ENCODE measurements at places on chromosomes 16 and 17.

GRCh38 chr17:32910769-32911168 lies 17.2 kb upstream of the TMEM98 start:
- DNase-seq, result peak; percentile 94

GRCh38 chr17:16329519-16330271 lies 23.6 kb downstream of the CENPV start:
- peak; percentile 81 for DNase-seq

DNA sequence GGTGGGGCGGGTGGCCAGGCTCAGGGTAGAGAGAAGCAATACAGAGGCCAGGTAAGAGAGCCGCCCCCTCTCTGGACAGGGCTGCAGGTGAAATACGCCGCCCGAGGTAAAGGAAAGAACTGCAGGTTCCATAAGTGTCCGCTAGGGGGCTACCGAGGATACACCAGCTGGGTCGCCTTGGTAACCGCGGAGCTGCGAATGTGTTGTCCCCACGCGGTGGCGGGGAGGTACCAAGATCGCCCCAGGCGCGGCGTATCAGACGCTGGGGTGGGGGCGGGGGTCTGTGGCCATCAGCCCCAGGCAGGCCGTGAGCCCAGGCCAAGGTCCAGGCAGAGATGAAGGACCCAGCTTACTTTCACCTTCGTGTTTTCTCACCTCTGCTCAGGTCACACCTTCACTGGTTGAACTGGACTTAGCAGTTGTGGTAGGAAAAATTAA lies 18.4 kb upstream of the ZFP90 start:
- peak; percentile 93 for DNase-seq

DNA sequence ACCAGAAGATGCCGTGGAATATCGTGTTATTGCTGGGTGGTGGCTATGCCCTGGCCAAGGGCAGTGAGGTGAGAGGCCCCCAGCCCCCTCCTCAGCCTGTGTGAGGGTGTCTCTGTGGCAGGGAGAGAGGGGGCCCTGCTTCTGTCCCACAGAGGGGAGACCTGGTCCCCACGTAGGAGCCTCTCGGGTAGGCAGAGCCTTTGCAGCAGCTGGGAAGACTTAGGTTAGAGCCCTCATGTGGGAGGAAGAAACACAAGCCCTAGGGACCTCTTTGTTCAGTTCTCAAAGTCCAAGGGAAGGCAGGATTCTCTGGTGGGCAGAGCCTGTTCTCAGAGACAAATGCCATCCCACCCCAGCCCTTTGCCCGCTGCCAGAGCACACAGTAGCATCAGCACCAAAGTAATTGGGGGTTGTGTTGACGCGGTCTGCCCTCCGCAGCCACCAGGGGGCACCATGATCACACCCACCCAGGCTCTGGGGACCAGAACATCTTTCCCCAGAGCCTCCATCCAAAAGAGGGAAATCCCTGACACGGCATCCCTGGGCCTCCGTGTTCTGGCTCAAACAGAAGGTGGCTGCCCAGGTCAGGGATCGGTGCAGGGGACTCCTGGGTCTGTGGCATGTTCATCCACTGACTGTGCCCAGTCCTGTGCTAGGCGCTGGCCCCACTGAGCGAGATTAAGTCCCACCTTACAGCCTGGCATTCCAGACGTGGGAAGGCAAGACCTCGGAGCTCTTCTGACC lies 11.5 kb upstream of the FOXN1 start:
- DNase-seq, result peak; percentile 78

DNA sequence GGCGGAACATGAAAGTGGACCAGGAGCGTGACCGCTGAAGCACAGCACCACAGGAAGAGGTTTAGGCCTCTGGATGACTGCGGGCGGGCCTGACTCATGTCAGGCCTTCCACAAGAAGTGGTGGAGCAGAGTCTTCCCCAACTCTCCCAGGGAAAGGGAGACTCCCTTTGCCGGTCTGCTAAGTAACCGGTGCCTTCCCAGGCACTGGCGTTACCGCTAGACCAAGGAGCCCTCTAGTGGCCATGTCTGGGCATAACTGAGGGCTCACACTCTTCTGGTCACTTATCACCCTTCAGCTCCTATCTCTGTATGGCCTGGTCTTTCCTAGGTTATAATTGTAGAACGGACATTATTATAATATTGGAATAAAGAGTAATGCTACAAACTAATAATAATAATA lies 1931.9 kb downstream of the TP53TG3F start:
- DNase-seq, result no peak

DNA sequence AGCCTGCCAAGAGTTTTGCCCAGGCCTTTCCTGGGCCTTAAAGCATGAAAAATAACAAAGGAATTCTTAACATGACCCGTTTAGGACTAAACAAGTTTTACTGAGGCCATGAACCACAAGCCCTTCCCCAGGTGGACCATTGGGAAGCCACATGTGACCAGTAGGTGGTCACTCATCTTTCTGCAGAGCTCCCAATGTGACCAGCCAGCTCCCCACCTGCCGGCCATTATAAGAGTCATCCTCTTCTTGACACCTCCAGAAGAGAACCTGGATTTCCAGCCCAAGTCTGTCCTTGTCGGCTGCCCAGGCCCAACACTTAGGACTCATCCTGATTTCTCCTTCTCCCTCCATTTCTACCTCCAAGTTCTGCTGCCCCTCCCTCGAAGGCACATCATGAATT lies 91.7 kb upstream of the DNAH17 start:
- DNase-seq, result no peak

DNA sequence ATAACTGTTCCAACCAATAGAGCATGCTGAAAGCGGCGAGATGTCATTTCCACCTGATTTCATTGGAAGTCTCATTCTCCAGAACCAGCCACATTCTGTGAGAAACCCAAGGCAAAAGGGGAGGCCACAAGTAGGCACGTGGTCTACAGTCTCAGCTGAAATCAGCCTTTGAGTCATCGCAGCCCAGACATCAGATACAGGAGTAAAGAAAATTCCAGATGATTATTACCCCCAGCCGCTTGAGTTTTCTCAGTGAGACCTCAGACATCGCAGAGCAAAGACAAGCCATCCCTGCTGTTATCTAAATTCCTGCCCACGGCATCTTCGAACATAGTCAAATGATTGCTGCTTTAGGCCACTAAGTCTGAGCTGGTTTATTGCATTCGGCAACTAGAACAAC lies 23.1 kb downstream of the STAT3 start:
- DNase-seq, result no peak

- DNase-seq, result no peak
Measured at GRCh38 chr17:32485261-32486110, 1.3 kb upstream of the CDK5R1 start.

GRCh38 chr17:57559226-57559625 lies 185.9 kb downstream of the CCDC182 start:
- no peak for DNase-seq

GRCh38 chr17:83174362-83175118 lies 95.1 kb downstream of the METRNL start:
- DNase-seq, result no peak

DNA sequence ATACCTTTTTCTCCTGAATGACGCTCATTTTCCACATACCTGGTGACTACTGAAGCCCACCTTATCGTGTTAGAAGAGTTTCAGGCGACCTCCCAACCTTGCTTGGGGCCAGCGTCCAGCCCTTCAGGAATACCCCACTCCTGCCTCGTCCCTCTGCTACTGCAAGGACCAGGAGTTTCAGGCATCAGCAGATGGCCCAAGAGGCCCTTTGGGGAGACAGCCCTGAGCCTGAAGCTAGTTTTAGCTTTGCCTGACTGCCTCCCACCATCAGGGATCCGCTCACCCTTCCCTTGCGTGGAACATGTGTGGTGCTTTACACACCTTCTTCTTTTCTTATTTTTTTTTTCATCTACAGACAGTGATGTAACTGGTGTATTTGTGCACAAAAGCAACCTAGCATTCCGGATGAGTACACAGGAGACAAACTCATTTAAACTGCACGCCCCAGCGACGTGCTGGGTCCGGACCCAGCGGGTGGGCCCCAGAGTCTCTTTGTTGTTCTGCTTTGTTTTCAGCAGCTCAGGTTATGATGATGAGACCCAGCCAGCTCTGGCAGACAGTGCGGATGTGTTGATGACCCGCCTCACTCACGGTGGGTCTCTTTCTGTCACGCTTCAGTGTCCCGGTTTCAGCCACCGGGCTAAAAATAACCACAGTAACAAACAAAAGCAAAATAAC lies 242.4 kb downstream of the C16orf95 start:
- DNase-seq, result no peak

GRCh38 chr16:17283016-17283415 lies 187.7 kb downstream of the XYLT1 start:
- no peak for DNase-seq

GRCh38 chr16:55323637-55324271 lies at the start of gene IRX6:
TSS of gene IRX6 (plus strand) at chr16:55324203. CDS start at chr16:55325092, 889 bp downstream.
- no peak for DNase-seq

GRCh38 chr17:81328978-81329926 lies 34.1 kb upstream of the SLC38A10 start:
- peak; percentile 93 for DNase-seq

DNA sequence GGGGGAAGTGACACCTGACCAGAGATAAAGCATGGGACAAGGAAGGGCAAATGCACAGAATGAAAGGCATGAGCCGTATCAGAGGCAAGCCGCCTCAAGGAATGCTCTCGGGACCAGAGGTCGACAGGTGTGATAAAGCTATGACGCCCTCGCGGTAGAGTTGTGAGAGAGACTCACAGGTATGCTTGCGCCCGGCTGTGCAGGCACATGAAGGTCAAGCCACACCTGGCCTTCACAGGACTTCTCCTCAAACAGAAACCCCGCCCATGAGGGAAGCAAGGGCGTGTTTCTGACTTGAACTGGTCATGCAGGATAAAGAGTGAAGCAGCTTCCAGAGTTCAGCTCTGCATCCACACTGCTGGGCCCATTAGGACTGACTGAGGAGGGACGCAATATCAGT lies 7.8 kb downstream of the NCBP3 start:
- DNase-seq, result peak; percentile 97

GRCh38 chr17:41294016-41294415 lies 8.6 kb downstream of the KRTAP29-1 start:
- DNase-seq, result no peak

DNA sequence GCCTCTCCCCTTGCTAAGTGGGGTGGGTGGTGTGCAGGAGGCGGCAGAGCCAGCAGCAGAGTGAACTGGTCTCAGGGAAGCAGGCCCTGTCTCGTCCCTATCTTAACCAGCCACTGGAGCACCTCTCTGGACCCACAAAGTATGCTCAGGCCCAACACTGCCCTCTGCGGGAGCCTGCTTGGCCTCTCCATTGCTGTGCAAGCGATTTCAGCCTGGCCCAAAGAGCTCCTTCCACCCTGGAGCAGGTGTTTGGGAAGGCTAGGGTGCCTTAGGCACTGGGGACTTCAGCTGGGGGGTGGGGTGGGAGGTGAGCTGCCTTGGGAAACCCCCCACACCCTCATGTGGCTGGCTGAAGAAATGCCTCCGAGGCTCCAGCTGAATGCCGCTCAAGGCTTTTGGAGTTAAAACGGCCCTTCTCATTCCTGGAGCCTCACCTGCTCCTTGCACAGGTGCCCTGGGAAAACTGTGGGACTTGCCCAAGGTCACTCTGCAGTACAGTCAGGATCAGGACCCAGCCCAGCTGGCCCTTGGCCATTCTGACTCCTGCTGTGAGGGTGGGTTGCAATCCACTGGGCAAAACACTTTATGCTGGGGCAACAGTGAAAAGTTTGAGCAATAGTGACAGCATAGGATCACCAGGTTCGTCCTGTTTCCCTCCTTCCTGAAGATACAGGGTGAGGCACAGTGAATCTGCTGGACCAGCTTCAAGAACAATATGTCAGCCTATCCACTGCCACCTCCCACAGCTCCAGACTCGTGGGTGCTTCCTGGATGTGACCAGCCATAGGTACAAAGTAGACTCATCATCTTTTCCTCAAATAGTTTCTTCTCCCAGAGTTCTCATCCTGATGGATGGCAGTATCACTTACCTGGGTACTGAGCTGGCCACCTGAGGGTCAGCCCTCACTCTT lies 5.9 kb upstream of the UBE2O start:
- DNase-seq, result peak; percentile 64

- DNase-seq, result no peak
Measured at GRCh38 chr16:8806272-8806983, 8.8 kb downstream of the PMM2 start.

DNA sequence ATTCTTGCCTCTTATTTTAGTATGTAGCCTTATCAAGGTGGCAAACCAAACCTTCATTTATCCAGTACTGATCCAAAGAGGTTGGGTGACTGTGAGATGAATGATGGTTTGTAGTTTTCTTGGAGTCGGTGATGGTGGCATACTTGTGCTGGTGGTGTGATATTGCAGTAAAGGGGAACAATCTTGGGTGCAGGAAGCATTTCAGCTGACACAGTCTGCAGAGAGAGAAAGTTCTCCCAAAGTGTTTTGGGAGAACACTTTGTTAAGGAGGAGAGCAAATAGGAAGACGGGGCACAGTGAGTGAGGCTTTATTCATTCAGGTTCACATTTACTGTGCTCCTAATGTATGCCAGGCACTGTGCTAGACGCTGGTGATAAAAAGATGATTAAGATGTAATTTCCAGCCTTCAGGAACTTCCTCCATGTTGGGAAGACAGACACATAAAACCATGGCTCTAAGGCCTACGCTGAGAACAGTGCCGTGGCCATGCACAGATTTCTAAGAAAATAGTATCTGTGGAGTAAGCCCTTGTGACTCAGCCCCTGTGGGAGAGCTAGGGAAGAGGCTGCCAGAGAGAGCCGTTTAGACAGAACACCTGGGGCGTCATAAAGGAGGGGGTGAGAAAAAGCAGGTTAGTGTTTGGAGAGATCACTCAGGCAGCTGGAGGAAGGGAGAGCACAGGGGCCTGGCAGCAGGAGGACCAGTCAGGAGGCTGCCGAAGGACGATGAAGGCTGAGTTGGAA lies 13.8 kb downstream of the HEATR3 start:
- DNase-seq, result no peak

- DNase-seq, result no peak
Measured at GRCh38 chr17:80208050-80208449, 12.1 kb downstream of the SGSH start.

DNA sequence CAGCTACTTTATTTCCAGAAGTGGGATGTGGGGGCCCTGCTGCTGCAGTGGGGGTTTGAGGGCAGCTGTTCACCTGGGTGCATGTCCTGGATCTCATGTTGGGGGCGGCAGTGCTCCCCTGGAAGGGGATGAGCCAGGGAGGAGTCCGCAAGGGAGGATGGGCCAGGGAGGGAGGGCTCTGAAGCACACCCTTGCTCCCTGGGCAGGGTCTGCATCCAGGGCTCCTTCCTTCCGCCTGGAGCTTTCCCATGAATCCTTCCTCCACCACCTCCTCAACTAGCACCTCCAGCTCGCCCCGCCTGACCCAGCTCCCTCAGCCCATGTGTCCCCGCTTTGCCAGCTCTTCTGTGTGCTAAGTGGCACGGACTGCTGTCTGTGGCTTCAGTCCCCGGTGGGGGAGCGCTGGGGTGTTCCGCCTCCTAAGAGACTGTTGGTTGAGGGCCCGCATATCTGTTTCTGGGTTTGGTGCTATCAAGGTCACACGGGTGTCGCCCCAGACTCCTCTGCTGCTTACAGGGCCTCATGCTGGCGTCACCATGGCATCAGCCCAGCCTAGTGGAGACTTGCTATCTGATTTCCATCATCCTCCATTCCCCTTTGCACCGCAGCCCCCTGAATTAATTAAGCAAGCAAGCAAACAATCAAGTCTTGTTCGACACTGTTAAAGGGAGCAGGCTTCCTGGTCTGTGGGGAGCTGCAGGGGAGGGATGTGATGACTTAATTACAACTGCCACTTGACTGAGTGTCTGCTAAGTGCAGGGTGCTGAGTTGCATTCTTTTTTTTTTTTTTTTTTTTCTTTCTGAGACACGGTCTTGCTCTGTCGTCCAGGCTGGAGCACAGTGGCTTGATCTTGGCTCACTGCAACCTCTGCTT lies 71.8 kb downstream of the PRKCA start:
- DNase-seq, result peak; percentile 68

GRCh38 chr16:24966634-24967033 lies 48.5 kb downstream of the ARHGAP17 start:
- peak; percentile 82 for DNase-seq

Data from small intestine (tissue), 16 donors.